ENCODE measurements at places on chromosomes 7 and 10.

DNA sequence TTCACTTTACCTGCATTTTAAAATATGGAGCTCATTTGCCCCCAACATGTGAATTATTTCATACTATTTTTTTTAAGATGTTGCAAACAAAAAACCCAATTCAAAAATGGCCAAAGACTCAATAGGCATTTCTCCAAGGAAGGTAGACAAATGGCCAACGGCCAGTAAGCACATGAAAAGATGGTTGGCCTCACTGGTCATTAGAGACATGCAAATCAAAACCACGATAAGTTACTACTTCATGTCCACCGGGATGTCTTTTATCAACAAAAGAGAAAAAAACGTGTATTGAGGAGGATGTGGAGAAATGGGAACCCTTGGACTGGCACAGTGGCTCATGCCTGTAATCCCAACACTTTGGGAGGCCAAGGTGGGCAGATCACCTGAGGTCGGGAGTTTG is 3.4 kb upstream of the CTBP2 start:
- DNase-seq, result no peak
- no peaks in the 10 kb centered on the region for H3K36me3 ChIP-seq
- H3K27ac ChIP-seq, result no peak overlapping the region
- H3K4me3 ChIP-seq, result no peak overlapping the region
- no peaks in the 10 kb centered on the region for H3K4me1 ChIP-seq

- H3K27ac ChIP-seq, result no peak overlapping the region
- no peaks in the 10 kb centered on the region for H3K4me1 ChIP-seq
- no peak for DNase-seq
- no peak overlapping the region for H3K4me3 ChIP-seq
Measured at GRCh38 chr10:27190508-27190907, 35.4 kb downstream of the MASTL start.

GRCh38 chr7:17772581-17773288 is 167.6 kb downstream of the SNX13 start:
- H3K36me3 ChIP-seq, result peaks cover 2% of the 10 kb centered on the region
- no peak overlapping the region for H3K27ac ChIP-seq
- no peak overlapping the region for H3K4me3 ChIP-seq

- H3K4me1 ChIP-seq, result no peaks in the 10 kb centered on the region
- no peak overlapping the region for H3K27ac ChIP-seq
- H3K36me3 ChIP-seq, result no peaks in the 10 kb centered on the region
- DNase-seq, result no peak
- peaks cover 12% of the 10 kb centered on the region for H3K27me3 ChIP-seq
Measured at GRCh38 chr10:131694168-131694780, 206.5 kb upstream of the PPP2R2D start.
